ENCODE measurements at places on chromosomes 2 and 18. TPM values are rescaled to one million over a fixed set of nuclear protein-coding genes. Genes with fewer than 3 reads are reported as not detected.

RTKN gene
- 17.0 TPM for total RNA-seq

PDE11A gene
- total RNA-seq: 0.10 TPM

RAB17 gene
- total RNA-seq: 9.5 TPM

PXDN gene
- total RNA-seq: 560 TPM

OSBPL6 gene
- total RNA-seq: 6.7 TPM

IL1RL2 gene
- total RNA-seq: not detected

CXCR1 gene
- total RNA-seq: not detected

RNF152 gene
- total RNA-seq: 123 TPM

MC4R gene
- total RNA-seq: not detected

Data from vein endothelial cell (primary cell).